T-helper 2 cell treated with Interferon-gamma antibody and Interleukin-4, amounts not matched to agents 5 μg/mL and 100 μg/mL, for 36 hours (primary cell): ENCODE measurements at places on chromosomes 13 and 19.

- peaks cover 2% of the 10 kb centered on the region for H3K27me3 ChIP-seq
- peaks cover 1% of the 10 kb centered on the region for H3K36me3 ChIP-seq
- peaks cover 25% of the 10 kb centered on the region for H3K4me1 ChIP-seq
- peak overlapping the region; percentile 97 for H3K27ac ChIP-seq
Observed at GRCh38 chr19:17001603-17002183, 24.9 kb downstream of the CPAMD8 start.

- no peak overlapping the region for H3K27ac ChIP-seq
- no peaks in the 10 kb centered on the region for H3K36me3 ChIP-seq
- peaks cover 2% of the 10 kb centered on the region for H3K27me3 ChIP-seq
- H3K4me3 ChIP-seq, result no peak overlapping the region
- no peaks in the 10 kb centered on the region for H3K4me1 ChIP-seq
Observed at GRCh38 chr19:32735936-32736335, 16.4 kb downstream of the TDRD12 start.

GRCh38 chr13:35343417-35343816 is 133.1 kb downstream of the MAB21L1 start:
- H3K36me3 ChIP-seq, result no peaks in the 10 kb centered on the region
- no peaks in the 10 kb centered on the region for H3K4me1 ChIP-seq
- no peak for DNase-seq

DNA sequence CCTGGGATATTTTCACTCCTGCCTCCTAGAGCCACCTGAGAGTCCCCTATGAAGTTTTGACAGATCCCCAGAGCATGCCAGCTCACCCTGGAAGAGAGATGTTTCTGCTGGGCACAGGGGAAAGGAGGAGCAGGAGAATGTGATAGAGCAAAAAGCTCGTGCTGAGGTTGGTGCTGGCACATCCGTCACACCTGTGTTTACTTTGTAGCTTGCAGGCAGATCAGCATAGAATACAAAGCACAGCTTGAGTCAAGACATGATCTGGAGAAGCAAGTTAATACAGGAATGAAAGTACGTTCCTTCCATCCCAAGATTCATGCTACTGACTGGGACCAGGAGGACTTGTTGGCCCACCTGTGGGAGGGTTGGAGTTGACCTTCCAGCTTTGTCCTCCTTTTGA is 46.1 kb downstream of the HSPH1 start:
- H3K27ac ChIP-seq, result no peak overlapping the region
- DNase-seq, result no peak
- H3K4me1 ChIP-seq, result peaks cover 10% of the 10 kb centered on the region
- H3K27me3 ChIP-seq, result peaks cover 51% of the 10 kb centered on the region
- H3K36me3 ChIP-seq, result no peaks in the 10 kb centered on the region

DNA sequence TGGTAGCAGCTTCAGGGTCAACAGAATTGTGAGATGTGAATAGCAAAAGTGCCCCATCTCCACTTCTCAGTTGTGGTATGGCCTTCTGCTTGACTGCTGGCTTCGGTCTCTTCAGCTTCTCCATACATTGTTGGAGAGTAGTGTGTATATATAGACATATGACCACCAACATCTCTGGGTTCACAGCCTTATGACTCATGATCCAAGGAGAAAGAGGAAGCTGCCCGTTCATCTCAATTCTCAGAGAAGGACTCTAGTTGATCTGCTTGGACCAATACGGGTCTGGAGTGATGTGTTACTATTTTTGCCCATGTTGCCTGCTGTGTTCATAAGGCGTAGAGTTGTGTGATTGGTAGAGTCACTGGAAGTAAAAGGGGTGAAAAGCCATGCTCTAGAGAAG is 3.6 kb upstream of the COMMD6 start:
- peaks cover 2% of the 10 kb centered on the region for H3K36me3 ChIP-seq
- no peak for DNase-seq
- peaks cover 15% of the 10 kb centered on the region for H3K4me1 ChIP-seq
- H3K27me3 ChIP-seq, result no peaks in the 10 kb centered on the region
- H3K27ac ChIP-seq, result no peak overlapping the region

DNA sequence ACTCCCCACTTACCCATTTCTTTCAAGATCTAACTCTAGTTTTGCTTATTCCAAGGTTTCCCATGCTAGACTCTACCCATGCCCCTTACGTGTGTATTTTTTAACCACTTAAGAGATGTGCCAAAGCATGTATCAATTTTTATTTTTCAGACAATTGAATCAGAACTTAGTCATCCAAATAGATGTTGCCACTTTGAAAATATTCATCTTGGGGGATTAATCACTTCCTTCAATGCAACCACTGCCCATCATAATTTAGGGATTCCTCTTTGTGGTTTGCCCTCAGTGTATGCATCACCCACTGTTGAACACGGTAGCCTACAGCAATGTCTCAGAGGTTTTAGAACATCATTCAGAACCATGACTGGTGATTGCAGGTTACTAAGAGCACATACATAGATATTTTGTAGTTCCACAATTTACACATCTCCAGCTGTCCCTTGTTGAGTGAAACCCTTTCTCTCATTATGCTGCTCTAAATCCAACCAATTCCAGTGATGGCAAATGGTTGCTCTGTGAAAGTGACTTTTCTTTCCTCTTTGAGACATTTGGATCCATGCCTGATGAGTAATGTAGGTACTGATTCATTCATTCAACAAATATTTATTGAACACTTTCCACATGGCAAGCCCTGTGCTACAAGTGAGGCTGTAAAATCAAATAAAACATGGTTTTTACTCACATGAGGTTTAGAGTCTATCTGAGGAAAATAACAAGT is 60.6 kb upstream of the SERP2 start:
- no peak overlapping the region for H3K4me3 ChIP-seq
- H3K4me1 ChIP-seq, result no peaks in the 10 kb centered on the region
- H3K36me3 ChIP-seq, result no peaks in the 10 kb centered on the region
- no peak overlapping the region for H3K27ac ChIP-seq

DNA sequence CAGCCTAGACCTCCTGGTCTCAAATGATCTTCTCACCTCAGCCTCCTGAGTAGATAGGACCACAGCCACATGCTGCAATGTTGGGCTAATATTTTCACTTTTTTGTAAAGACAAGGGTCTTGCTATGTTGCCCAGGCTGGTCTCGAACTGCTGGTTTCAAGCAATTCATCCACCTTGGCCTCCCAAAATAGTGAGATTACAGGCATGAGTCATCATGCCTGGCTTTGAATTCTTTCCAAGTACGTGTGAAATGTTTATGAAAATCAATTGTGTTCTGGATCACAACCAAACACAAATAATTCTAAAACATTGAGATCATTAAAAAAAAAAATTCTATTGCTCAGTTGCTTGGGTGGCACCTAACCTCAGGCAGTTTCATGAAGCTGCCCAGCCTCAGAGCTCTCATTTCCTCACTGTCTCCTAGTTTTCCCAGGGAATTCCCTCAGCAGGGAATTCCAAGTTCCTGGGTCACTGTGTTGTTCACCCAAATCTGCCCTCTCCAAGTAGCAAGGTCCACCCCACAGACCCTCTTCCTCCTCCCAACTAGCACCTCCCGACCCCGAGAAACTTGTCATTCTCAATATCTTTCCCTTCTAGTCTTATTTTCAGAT is 44.8 kb downstream of the ING1 start:
- H3K27ac ChIP-seq, result no peak overlapping the region
- peaks cover 2% of the 10 kb centered on the region for H3K27me3 ChIP-seq
- DNase-seq, result no peak
- H3K4me1 ChIP-seq, result no peaks in the 10 kb centered on the region
- no peak overlapping the region for H3K4me3 ChIP-seq

GRCh38 chr13:84651705-84652104 is 769.4 kb upstream of the SLITRK1 start:
- H3K4me3 ChIP-seq, result no peak overlapping the region
- H3K36me3 ChIP-seq, result no peaks in the 10 kb centered on the region
- no peak for DNase-seq

DNA sequence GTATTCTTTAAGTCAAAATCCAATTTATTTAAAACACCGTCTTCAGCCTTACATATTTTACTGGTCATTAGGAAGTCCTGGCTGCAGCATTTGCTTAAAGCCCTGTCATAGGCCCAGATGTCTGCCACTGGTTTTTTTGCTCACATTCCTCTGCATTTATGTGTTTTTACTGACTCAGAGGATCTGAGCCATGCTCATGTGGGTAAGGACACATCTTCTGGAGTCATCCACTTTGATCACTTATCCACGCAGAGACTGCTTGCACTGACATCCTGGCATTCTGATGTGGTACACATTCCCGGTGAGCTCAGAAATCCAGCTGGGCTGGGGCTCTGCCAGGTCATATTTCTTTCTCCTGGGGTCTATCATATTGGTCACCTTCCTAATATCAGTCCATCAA is 531.7 kb upstream of the ARGLU1 start:
- H3K36me3 ChIP-seq, result no peaks in the 10 kb centered on the region
- DNase-seq, result no peak
- no peaks in the 10 kb centered on the region for H3K27me3 ChIP-seq
- H3K4me1 ChIP-seq, result no peaks in the 10 kb centered on the region
- H3K4me3 ChIP-seq, result no peak overlapping the region

DNA sequence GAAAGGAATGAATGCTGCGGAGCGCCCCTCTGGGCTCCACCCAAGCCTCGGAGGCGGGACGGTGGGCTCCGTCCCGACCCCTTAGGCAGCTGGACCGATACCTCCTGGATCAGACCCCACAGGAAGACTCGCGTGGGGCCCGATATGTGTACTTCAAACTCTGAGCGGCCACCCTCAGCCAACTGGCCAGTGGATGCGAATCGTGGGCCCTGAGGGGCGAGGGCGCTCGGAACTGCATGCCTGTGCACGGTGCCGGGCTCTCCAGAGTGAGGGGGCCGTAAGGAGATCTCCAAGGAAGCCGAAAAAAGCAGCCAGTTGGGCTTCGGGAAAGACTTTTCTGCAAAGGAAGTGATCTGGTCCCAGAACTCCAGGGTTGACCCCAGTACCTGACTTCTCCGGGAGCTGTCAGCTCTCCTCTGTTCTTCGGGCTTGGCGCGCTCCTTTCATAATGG is 8.6 kb downstream of the PDX1 start:
- H3K4me1 ChIP-seq, result no peaks in the 10 kb centered on the region
- DNase-seq, result no peak
- peaks cover 1% of the 10 kb centered on the region for H3K36me3 ChIP-seq
- no peak overlapping the region for H3K27ac ChIP-seq
- peaks cover 85% of the 10 kb centered on the region for H3K27me3 ChIP-seq

DNA sequence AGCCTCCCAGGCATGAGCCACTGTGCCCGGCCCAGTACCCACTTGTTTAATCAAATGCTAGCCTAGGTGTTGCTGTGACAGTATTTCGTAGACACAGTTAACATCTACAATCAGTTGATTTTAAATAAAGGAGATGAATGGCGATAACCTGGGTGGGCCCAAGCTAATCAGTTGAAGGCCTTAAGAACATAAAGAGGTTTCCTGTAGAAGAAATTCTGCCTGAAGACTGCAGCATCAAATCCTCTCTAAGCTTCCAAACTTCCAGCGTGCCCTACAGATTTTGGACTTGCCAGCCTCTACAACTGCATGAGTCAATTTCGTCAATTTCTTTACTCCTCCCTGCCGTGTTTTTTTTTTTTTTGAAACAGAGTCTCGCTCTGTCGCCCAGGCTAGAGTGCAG is 13.2 kb upstream of the SULT2A1 start:
- H3K36me3 ChIP-seq, result no peaks in the 10 kb centered on the region
- no peaks in the 10 kb centered on the region for H3K27me3 ChIP-seq
- no peak overlapping the region for H3K27ac ChIP-seq
- no peak overlapping the region for H3K4me3 ChIP-seq

DNA sequence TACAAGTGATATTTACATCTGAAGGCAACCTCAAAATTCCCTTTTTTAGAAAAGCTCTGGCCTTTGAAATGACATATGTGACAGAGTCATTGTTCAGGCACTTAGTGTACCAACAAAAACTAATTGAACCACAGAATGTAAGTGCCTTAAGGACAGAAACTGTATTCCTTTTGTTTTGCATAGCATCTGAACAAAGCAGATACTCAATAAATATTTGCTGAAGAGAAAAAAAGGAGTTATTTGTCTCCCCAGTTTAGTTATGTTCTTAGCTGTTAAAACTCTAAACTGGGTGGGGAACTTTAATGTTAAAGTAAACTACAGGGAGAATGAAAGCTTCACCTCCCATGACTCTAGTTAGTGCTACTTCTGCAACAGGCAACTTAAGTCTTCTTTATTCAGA is 56.8 kb upstream of the KLF5 start:
- H3K4me1 ChIP-seq, result peaks cover 10% of the 10 kb centered on the region
- H3K27me3 ChIP-seq, result no peaks in the 10 kb centered on the region
- DNase-seq, result no peak
- peaks cover 6% of the 10 kb centered on the region for H3K36me3 ChIP-seq
- H3K27ac ChIP-seq, result no peak overlapping the region
- no peak overlapping the region for H3K4me3 ChIP-seq

DNA sequence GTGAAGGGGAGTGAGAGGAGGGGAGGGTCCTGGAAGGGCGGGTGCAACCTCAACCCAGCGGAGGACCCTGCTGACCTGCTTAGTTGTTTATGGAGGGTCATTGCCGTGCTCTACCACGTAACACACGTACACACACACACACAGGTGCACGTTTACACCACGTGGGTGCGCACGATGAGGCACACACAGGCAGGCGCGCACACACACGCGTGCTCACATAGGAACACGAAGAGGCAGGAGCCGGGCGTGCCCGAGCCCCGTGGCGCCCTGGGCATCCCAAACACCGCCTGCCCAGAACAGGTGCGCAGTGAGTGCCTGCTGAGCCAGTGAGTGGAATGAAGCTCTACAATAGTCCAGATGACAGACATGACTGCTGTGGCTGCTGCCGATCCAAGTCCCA is 11.2 kb upstream of the MADCAM1 start:
- peaks cover 11% of the 10 kb centered on the region for H3K27me3 ChIP-seq
- no peak for DNase-seq
- H3K4me1 ChIP-seq, result peaks cover 9% of the 10 kb centered on the region

GRCh38 chr13:111117289-111117688 is 2.2 kb downstream of the ARHGEF7 start:
- no peak overlapping the region for H3K27ac ChIP-seq
- peaks cover 8% of the 10 kb centered on the region for H3K4me1 ChIP-seq
- DNase-seq, result no peak
- H3K36me3 ChIP-seq, result no peaks in the 10 kb centered on the region
- no peak overlapping the region for H3K4me3 ChIP-seq

DNA sequence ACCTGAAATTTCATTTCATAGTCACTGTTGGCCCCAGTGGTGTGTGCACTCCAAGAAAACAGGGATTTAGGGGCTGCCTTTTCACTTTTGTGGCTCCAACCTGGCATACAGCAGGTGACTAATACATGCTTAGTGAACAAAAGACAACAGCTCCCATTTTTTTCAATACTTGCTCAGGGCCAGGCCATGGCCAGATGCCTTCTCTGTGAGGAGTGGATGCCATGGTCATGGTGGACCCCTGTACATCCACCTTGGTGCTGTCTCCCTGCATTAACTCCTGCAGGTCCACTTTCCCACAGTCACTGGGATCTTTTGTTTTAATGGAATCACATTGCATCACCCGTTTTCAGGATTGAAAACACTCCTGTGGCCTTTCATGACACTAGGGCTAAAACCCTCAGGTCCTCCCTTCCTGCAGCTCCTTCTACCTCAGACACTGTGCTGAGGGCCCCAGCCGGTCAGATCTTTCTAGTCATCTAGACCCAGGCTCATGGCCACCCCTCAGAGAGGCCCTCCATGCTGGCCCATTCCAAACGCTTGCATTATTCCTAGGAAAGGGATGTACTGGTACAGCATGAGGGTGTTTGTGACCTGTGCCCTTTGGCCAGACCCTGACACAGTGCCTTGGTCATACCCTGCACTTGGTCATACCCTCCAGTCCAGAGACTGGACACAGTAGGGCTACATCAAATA is 1.2 kb upstream of the TMEM147 start:
- peaks cover 17% of the 10 kb centered on the region for H3K4me1 ChIP-seq
- peak overlapping the region; percentile 85 for H3K27ac ChIP-seq
- no peak for DNase-seq
- peak overlapping the region; percentile 95 for H3K4me3 ChIP-seq

GRCh38 chr19:33863436-33863835 is 66.8 kb downstream of the KCTD15 start:
- H3K27me3 ChIP-seq, result peaks cover 2% of the 10 kb centered on the region
- no peak for DNase-seq
- H3K27ac ChIP-seq, result no peak overlapping the region
- no peaks in the 10 kb centered on the region for H3K36me3 ChIP-seq
- no peak overlapping the region for H3K4me3 ChIP-seq
